ENCODE measurements at places on chromosomes 2 and 18.

- DNase-seq, result no peak
Measured at GRCh38 chr2:78145395-78145996, 623.3 kb upstream of the LRRTM4 start.

- DNase-seq, result peak; percentile 17
Measured at GRCh38 chr2:236677368-236677767, 107.7 kb downstream of the ACKR3 start.

DNA sequence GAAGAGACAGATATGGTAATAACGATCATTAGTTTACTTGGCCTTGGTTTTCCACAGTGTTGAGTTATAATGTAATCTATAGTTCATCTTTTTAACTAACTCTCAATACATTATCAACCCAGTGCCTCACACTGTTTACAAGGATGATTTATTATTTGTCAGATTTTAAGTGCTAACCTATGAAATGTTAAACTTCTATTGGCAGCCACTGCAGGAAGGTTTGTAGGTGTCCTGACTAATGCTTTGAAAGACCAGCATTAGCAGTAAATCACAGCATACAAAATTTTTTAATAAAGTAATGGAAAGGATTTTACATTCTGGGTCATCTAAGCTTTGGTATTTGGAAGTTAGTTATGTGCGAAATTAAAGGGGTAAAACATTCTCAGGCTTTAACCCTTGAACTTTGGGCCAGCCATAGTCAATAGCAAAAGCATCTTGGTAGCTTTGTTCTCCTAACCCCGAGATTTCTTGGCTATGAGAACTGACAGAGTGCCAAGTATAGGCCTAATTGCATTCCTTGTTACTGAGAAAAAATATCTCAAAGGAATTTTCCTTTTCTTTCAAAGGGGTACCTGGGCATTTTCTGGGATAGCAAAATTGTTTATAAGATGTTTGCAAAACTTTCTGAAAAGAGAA is 30.6 kb downstream of the SPATS2L start:
- no peak for DNase-seq

- no peak for DNase-seq
Measured at GRCh38 chr2:240786355-240786841, 33.6 kb downstream of the KIF1A start.

GRCh38 chr2:40371525-40372282 is 80.2 kb downstream of the SLC8A1 start:
- DNase-seq, result no peak

All from activated CD8-positive, alpha-beta memory T cell treated with anti-CD3 and anti-CD28 coated beads for 24 hours (primary cell).